ENCODE measurements at places on chromosomes 12 and 14.
A peak's percentile ranks its signal among the peaks of the same experiment; 100 is the strongest.

- DNase-seq, result no peak
These were observed 173.0 kb downstream of the ADGRD1 start for GRCh38 chr12:131126662-131127173.

GRCh38 chr12:124358572-124358971 is 63.7 kb downstream of the RFLNA start:
- no peak for DNase-seq

DNA sequence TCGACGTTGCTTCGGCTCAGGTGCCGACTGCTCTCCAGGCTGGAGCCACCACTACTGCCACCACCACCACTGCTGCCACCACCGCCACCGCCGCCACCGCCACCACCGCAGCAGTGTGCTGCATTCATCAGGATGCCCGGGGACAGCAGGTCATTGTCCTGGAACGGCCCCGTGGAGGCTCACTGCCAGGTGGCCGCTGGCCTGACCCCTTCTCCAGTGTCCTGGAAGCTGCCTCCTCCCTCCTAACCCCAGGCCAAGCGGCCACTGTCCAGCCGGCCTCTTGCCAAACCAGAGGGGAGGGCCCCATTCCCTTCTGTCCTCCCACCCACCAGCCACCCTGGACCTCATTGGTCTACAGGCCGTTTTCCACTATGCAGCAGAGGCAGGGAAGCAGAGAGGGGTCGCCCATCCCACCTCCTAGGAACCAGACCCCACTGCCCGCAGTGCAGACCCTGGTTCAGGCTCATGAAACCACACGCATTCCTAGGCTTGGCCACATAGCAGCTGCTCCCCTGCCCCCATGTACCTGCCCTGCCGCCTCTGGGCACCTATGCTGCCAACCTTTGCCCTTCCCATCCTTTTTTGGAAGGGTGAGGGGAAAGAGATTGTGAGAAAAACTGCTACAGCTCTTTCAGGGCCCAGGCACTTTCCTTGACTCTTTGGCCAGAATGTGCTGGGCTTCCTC is 15.2 kb downstream of the ARL6IP4 start:
- no peak for DNase-seq

DNA sequence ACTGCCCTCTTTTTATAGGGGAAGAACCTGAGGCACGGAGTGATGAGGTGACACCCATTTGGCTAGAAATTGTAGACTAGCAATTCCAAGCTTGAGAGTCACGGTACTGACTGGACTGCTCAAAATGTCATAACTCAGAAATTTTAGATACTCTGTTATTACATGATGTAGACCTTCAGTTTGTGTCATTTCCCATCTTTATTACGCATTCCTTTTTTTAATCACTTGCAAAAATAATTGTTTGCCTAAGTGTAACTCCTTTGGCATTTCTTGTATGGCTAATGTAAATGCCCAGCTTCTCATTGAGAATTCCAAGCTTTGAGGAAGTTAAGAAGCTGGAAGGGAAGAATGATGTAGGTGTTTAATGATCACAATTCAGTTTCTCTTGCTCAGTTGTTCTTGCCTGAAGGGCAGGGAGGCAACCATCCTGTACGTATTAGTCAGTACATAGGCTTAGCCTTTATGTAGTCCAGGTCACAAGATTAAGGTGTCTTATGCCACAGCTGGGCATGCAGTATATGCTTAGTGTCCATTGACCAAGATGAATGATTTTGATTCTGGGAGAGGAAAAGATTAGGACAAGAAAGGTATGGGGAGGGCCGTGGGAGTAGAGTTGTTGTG is 68.2 kb upstream of the EVL start:
- DNase-seq, result no peak

GRCh38 chr14:30227436-30227835 is 299.8 kb upstream of the PRKD1 start:
- DNase-seq, result no peak

DNA sequence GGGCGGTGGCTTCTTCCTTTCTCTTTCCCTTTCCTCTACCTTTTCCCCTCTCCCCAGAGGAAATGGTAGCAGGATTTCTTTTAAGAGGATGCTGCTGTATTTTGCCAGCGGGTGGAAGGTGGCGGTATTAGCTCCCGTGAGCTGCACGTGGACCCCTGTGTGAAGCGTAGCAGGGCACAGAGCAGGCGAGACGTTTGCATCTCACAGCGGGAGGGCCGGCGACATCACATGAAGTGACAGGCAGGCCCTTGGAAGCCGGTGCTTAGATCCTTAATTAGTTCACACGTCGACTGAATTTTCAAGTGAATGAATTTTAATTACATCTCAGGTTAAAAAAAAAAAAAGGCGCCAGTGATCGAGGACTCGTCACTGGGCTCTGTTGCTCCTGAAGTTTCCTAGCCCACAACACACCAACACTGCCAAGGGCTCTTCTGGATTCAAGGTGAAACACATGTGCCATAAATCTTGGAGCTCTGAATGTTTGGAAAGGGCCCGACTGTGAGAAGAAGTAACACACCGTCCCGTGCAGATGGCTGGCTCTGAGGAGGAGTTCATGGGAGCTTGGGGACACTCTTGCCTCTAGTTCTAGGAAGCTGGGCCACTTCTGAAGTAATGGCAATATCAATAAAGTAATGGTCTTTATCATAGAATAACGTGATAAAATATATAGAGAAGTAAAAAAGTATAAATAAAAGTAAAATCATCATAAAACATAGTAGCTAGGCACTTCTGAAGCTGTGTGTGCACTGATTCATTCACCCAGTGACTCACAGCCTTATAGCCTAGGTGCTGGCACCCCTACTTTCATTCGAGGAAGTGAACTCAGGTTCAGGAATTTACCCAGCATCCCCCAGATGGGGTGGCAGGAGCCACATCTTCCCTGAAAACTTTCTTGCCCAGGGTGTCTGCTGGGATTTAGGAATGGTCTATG is 75.3 kb downstream of the AACS start:
- peak; percentile 31 for DNase-seq

DNA sequence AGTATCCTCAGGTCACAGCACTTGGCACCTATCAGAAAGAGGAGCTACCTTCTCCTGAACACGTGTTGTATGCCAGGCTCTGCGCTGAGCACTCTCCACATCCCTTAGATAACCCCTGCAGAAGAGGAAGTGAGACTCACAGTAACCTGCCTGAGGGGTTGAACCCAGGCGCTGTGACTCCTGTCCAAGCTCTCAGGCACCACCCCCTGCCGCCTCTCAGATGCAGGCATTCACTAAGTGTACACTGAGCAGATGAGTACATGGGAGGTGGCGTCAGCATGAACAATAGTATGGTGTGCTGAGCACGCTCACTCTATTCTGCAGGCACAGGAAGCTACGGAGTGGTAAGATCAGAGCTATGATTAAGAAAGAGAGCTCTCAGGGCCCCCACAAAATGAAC is 21.0 kb upstream of the RIC8B start:
- DNase-seq, result no peak

DNA sequence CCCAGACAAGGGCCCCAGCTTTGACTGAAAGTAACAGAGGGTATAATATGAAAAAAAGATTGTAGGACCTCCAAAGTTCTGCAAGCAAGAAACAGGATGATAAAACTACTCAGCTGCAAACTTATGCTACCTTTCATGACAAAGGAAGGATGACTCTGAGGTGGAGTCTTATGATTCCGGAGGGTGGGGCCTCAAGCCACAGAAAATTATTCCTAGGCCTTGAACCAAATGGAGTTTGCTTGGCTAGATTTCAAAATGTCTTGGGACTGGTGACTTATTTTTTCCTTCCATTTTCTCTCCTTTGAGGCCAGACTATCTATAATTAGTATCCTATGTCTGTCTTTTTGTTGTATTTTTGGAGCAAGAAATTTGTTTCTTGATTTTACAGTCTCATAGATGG is 336.4 kb downstream of the LRIG3 start:
- no peak for DNase-seq

DNA sequence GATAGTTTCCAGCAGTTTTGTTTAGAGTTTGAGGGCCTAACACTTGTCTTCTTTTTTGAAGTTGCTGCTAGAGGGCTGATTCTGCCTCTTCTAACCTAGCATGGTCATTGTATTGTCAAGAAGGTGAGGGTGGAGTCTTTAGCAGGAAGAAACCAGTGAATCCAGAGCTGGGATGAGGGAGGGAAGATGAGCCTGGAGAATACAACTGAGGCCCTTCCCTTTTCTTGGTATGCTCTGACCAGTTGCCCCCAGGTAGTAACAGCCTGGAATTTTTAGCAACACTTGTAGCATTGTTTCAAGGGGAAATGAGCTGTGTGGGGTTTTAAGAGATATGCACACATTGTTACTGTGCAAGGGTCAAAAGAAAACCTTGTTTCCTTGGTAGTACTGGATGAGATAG is 9.0 kb downstream of the FLVCR2 start:
- no peak for DNase-seq

DNA sequence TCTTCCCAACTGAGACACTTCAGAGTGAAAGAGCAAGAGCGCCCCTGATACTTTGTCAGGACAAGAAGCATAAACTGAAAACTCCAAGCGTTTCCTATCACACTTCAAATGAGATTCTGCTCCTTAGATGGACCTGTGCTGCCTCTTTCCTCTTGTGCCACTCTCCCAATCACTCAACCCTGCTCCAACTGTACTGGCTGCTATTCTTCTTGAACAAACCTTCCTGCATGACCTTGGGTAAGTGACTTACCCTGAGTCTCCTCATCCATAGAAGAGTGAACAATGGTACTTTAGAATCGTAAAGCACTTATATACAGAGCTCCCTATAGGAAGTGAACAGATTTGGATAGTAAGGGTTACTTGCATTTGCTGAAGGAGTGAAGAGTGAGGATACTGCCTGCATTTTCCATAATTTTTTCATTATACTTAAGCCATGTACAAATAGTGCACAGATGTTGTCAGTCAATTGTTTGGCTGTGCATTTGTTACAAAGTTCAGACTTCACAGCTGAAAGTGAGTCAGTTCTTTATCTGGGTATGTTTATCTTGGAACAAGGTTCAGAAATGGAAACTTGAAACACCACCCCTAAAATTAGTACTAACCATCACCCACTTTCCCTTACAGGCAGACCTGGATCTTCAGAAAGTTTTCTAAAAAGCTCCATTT is 10.8 kb downstream of the MTERF2 start:
- DNase-seq, result no peak

DNA sequence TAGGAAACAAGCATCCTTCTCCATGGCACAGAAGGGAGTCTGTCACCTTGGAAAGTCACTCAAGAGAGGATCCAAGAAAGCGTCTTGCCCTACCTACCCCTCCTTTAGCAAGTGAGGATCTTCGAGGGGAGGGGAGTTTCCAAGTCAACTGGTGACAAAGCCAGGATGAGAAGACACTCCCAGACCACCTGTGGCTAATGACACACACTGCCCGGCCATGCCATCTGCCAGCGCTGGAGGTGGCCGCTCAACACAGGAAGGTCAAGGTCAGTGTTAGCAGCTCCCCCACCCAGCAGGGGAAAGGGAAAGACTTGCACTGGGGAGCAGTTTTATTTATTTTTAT is 41.3 kb downstream of the ELK3 start:
- DNase-seq, result no peak

DNA sequence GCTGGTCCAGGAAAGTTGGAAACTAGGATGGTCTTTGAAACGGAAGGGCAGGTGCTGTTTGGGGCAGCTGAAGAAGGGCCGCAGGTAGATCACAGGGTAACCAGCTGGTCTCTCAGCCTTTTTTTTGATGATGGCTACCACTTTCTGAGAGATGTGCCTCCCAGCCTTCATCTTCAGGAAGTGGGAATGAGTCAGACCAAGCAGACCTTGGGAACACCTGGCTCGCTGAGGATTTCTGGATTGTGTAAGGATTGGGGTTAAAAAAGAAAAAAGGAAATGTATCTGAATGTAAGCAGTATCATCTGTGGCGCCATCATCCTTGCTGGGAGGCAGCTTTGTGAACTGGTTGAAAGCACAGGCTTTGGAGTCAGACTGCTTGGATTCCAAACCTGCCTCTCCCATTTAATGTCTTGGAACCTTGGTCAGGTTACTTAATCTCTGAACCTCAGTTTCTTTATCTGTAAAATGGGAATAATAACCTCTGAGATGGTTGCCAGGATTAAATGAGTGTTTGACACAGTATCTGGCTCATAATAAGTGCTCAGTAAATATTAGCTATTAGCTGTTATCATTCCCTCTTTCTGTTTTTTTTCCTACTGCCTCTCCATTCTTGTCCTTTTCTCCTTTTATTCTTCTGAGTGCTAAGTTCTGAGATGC is 1.7 kb downstream of the PRPF40B start:
- no peak for DNase-seq

DNA sequence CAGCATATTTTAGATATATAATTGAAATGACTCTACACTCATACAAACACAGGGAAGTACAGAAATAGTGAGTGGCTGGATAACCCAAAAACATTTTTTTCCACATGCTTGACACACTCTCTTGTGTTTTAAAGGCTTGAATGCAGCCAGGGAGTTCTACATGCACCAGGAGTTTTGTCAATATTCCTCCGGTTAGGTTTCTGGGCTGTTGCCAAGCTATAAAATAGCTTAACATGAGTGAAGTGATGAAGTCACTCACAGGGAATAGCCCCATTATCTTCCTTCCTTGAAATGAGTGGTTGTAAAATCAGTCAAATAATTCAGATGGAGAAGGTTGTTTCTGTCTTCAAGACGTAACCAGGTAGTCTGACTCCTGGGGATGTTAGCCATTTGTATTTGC is 582.7 kb downstream of the SLC6A15 start:
- DNase-seq, result no peak

DNA sequence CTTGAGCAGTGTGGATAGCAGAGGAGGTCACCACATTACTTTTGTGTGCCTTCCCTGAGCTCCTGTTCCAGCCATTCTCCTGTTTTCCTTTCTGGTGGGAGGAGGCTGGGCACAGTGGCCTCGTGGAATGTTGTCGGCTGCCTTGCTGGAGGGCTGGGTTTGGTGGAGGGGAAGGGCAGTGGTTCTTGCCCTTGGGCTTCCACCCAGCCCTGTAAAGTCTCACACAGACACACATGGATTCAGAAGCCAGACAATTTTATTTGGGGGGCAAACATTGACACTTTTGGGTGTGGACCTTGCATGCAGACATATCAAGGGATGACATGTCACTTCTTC is 866 bp downstream of the NPFF start:
- no peak for DNase-seq

DNA sequence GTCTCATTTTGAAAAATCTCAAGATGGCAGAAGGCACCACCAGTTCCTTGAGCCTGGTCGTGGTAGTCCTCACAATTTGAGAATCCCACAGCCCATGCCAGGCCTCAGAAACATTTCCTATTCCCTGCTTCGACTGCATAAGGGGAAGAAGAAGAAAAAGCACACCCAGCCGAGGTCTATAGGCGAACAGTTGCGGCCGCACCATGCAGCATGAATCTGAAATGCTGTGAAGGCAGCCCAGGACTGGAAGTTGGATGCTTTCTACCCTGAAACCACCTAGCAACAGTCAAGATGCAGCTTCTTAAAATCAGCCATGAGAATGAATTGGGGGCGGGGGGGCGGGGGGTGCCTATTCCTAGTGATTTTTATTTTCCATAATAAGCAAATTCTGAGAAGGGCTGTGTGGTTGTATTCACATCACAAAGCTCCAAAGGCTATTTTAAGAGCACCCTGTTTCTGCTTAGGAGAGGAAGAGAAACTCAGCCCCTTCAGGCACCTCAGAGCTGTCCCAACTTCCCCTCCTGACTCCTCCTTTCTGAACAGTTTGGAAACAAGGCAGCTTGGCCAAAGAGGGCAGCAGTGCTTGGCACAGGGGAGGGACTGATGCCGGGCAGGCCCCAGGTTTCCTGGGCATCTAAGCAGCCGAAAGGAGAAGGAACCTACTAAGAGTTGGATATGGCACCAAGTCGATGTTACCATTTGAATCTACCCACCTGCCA is 172.5 kb upstream of the FOXN3 start:
- DNase-seq, result no peak

Data from stromal cell of bone marrow (primary cell).